ENCODE measurements at places on chromosomes 12 and 14.

DNA sequence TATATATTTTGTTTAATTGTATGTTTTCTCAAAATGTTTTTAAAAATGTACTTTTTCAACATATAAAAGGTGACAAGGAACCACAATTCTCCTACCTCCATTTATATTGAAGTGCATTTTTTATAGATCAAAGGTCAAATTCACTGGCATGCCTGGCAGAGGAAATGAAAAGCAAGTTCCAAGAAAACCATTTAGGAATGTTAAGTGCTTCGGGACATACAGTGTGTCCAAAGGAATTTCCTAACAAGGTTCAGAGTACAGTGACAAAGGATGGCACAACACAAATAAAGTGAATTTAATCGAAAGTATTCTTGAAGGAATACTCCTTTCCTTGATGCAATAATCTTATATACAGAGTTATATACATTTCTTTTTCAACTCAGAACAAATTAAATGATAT, 242.3 kb downstream of the CCER1 start:
- peak; percentile 86 for ATAC-seq

GRCh38 chr12:114668151-114668885, 15.7 kb downstream of the TBX3 start:
- peak; percentile 94 for ATAC-seq

- no peak for ATAC-seq
Observed at GRCh38 chr14:38329246-38329645, 73.4 kb upstream of the CLEC14A start.

DNA sequence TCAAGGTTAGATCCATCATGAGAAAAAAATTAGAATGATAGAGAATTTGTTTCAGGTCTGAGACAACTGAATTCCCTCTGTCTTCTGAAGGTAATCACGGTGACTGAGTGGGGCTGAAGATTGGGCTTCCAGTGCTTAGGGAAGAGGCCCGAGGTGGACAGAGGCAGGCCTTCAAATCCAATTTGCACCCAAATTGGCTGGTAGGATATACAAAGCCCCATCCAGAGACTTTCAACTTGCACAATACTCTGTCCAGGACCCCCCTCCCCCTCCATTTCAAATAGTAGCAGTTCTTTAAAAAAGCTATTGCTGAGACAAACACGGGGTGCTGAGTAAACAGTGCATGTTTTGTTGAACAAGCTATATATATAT, 3.6 kb upstream of the FOXG1 start:
- ATAC-seq: no peak

DNA sequence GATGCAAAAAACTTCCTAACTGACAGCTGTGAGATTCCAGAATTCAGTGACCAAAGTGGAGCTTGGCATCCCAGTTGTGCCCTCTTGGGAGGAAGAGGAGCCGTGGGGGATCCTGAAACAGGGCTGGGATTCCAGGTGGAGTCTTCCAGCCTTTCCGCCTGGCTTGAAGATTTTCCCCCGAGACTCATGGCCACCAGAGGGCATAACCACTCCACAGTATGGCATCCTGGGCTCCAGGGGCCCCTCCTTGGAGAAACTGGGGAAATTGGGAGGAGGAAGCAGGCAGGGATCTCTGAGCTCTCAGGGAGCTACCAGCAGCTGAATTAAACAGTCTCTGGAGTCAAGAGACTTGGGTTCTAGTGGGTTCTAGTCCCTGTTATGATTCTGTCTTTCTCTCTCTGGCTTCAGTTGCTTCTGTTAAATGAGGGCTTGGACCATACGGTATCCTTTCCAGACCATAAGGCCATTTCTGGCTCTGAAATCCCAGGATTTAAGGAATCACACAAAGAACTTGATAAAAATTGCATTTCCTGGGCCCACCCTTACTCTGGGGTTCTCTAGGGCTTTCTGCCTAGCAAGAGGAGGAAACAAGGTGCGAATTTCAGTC, 2.6 kb upstream of the TAMALIN start:
- ATAC-seq: peak; percentile 73

Data from SK-N-SH treated with all-trans-retinoic acid at 6 μM for 48 hours (cell line).